RWPE2 (cell line): ENCODE measurements at places on chromosomes 13 and 19.

GRCh38 chr13:111620166-111620565, 299.7 kb downstream of the TEX29 start:
- no peak for DNase-seq

GRCh38 chr19:37716140-37716539, 3.4 kb downstream of the ZNF607 start:
- DNase-seq = no peak

DNA sequence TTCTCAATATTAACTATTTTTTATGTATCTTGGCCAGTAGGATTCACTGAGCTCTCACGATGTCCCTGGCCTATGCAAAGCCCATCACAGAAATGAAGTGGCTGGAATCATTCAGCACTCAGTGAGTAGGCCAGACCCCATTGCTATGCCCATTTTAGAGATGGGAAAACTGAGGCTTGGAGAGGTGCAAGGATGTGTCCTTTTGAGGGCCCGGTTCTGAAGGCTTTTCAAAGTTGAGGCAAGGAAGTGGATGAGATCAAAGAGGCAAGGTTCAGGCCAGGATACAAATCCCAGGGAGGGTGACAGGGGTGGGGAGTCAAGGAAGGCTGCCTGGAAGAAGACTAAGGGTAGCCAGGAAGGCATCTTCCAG, 18.7 kb upstream of the ERCC1 start:
- no peak for DNase-seq

DNA sequence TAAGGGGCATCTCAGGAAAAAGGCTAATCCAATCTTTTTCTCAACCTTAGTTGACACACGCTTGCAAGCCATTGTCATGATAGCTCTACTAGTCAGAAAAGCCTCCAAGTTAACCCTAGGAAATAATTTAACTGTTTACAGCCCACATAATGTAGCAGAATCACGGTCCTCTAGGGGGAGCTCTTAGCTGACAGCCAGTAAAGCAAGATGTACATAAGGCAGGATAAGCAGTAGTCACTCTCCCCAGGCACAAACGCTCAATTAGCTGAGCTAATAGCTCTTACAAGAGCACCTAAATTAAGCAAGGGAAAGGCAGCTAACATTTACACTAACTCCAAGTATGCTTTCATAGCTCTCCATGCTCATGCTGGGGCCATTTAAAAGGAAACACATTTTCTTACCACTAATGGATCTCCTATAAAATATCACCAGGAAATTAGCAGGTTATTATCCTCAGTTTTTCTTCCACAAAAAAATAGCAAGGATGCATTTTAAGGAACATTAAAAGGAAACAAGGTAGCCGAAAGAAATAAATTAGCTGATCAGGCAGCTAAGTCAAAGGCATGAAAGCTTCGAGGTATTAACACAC, 33.7 kb upstream of the ZSCAN5A start:
- DNase-seq = no peak

DNA sequence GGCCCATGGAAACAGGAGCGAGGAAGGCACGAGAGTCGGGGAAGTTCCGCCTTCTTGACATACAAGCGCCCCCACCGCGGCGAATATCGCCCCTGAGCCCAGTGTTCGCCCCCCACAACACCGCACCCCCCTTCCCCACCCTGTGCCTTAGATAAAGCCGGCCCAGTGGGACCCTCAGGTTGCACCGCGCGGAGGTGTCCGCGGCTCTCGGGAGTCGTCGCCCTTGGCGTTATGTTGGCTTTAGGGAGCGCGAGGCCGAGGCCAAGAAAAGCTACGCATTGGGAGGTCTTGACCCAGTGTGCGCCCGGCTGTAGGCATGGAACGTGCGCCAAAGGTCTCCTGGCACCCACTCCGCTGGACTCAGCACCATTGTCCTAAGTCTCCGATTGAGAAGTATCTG, 603 bp upstream of the ZNF132 start:
- no peak for DNase-seq

DNA sequence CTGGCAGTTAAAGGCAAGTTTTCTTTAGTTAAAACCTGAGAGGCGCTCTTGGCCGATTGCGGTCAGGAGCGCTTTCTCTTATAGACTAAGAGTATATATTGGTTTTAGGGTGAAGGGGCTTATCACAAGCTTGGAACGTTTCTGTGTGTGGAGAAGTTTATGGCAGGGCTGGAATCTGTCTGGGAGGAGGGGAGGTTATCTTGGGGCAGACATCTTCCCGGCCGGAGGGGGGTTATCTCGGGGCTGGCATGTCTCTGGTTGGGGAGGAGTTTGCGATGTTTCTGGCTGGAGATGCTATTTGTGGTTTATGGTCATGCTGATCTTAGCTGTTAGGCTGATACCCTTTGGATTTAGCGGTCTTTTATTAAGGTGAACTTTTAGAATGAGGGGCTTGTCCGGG, 18.3 kb downstream of the KDM4B start:
- no peak for DNase-seq

- DNase-seq = no peak
These were observed 143.5 kb downstream of the DNAJC15 start for GRCh38 chr13:43166644-43167457.

DNA sequence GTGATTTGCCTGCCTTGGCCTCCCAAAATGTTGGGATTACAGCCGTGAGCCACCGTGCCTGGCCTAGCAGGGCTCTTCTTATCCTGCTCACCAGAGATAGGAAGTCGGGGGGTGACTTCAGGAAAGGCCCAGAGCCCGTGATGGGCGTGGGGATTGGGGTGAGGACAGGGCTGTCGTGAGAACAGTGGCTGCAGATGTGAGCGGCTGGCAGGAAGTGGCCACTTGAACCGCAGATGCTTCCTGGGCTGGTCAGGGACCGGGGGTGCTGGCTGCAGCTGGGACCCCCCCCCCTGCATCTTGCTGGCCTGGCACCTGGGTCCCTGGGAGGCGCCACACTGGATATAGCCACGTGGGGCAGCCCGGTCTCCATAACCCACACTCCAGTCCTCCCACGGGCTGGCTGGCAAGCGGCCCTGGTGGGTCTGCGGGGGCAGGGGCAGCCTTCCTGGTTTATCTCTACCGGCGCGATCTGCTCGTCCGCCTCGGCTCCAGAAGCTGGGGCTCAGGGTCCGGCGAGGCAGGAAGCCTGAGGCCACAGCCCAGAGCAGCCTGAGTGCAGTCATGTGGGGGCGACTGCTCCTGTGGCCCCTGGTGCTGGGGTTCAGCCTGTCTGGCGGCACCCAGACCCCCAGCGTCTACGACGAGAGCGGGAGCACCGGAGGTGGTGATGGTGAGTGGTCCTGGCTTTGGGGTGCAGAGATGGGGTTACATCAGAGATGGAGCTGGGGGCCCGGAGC, at the start of gene F2RL3:
TSS of gene F2RL3 (plus strand) at position 371 of the 737 bp plus-strand sequence. CDS start at position 562, 191 bp downstream.
- DNase-seq = no peak

- no peak for DNase-seq
These were observed 1.0 kb upstream of the KRI1 start for GRCh38 chr19:10566658-10567410.

- DNase-seq = no peak
These were observed 78.8 kb downstream of the MAP4K1 start for GRCh38 chr19:38538793-38539528.

DNA sequence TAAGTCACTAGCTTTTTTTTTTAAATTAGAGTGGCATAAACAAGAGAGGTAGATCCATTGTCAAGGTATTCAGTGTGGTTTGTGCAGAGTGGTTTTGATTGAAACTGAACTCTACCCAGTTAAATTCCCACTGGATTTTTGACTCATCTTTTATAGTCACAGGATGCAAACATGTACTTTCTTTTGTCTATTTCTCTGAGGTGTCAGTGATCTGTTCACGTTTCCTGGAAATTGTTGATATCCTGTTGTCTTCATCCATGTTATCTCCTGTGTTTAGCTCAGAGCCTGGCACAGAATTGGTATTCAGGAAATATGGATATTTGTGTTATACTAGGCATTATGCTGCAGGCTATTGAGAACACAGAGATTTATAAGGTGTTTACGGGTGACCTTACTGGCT, 119.7 kb downstream of the PCCA start:
- DNase-seq = no peak

DNA sequence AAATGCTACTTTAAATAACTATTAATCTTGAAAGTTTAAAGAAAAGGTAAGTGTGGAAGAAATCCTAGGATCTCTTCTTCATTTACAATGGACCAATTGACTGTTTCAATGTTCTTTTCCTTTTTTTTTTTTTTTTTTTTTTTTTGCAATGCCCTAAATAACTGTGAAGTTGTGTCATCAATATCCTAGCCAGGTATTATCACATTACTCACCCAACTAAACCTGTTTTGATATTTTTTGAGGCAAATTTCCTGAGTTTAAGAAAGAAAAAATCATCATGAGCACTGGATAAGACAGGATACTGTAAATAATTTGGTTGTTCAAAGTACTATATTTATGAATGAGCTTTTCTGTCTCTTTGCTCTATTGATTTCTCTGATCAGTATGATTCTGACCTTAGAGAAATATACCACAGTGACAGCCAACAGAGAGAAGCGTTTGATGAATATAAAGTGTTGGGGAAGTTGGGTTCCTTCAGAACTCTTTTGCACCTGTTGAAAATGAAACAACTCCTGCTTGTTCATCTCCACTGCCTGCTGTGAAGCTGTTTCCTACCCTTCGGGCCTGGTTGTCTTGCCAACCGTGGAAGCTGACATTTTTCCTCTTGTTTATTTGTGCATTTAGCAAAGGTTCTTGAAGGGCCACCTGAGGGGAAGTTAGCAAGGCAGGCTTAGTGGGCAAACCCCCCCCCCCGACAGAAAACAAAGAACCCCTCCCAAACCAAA, 1220.5 kb upstream of the SLC10A2 start:
- DNase-seq = no peak

GRCh38 chr19:35264268-35265125, 4.3 kb upstream of the USF2 start:
- DNase-seq = peak; percentile 29

- DNase-seq = no peak
These were observed 848.0 kb downstream of the DACH1 start for GRCh38 chr13:71018995-71019394.

DNA sequence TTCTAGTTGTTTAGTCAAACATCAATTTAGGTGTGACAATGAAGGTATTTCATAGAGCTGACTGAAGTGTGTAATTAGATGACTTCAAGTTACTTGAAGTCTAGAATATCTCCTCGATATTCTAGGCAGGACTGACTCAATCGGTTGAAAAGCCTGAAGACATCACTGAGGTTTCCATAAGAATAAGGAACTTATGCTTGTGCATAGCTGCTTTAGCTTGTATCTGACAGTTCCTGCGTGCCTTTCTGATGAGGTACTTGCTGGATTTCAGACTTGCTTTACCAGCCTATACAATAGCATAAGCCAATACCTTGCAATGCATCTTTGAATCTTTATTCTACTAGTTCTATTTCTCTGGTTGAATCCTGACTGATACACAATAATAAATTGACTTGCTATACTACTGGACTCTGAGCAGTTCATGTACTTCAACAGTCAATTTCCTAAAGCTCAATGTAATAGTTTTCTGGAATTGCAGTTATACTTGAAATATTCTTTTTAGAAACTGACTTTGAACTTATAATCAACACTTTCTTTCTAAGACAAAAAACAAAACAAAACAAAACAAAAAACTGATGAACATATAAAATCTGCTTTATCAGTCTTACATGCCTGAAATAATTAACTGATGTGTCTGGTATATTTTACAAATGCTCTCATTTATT, 1534.8 kb downstream of the SLITRK5 start:
- DNase-seq = no peak

DNA sequence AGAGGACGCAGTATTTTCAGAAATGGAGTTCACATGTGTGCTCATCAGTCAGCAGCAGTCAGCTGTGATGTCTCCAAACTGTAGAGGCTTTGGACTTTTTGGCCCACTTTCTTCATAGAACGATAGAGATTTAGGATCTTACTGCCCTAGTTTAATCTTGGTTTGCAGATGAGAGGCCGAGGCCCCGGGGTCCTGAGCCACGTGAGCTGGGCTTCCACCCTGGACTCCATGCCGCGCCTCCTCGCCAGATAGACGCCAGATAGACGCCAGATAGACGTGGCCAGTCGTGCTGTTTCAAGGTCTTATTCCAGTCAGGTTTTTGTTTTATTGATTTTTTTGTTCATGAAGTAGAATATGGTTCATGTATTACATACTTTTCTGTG, 11.7 kb upstream of the MCF2L start:
- peak; percentile 7 for DNase-seq

GRCh38 chr13:31009166-31009565, 76.7 kb downstream of the TEX26 start:
- DNase-seq = no peak
